Uterus (tissue), 4 donors: ENCODE measurements at places on chromosomes 6 and 20.

DNA sequence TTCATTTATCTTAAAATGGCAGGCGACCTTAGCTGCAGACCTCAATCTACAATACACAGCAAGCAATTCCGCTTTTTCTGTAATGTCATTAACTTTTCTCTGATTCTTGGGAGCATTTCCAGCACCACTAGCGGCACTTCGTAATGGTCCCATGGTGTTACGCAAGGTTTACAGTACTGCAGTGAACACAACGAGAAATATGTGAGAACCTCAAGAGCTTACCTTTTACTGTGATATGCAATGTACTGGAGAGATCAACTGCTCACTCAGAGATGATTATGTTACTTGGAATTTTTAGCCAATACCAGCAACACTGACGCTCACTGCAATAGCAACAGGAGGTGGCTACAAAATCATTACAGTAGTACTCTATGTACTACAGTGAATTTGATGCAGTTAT is 2.8 kb upstream of the CEP43 start:
- no peak for DNase-seq

DNA sequence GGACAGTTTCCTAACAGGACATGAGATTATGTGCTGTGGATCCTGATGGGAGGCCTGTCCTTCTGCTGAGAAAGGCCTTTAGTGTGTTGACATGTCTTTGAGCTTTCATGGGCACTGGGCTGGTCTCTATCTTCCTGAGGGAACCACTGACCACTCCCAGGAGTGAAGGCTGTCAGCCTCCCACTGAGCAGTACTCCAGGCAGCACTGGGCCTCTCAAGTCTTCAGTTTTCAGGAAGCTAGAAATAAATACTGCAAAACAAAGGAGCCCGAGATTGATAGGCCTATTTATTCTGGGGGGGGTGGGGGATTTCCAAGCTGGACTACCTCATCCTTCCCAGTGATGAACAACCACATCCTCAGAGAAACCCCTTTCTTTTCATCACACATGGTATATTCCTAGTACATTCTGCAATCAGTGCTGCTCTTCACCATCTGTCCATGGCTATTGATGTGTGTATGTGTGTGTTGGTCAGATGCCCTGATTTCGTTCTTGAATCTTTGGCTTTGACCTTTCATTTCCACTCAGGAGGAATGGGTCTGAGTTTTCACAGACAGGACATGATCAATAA is 180.9 kb upstream of the SPTLC3 start:
- no peak for DNase-seq

DNA sequence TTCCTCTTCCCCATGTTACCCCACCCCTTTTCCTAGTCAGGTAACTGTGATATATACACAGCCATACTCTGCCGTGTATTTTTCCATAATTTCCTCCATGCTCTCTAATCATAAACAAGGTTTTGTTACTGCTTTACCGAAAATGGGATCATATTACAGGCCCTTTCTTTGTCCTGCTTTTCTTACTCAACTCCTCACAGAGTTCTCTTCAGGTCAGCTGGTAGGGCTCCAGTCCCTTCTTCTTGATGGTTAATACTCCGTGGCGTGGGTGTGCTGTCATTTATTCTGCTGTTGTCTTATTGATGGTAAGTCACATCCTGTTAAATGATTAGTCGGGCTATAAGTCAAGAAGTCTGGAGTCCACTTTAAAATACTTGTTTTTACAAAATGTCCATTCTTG is 24.9 kb upstream of the PI16 start:
- DNase-seq, result no peak

DNA sequence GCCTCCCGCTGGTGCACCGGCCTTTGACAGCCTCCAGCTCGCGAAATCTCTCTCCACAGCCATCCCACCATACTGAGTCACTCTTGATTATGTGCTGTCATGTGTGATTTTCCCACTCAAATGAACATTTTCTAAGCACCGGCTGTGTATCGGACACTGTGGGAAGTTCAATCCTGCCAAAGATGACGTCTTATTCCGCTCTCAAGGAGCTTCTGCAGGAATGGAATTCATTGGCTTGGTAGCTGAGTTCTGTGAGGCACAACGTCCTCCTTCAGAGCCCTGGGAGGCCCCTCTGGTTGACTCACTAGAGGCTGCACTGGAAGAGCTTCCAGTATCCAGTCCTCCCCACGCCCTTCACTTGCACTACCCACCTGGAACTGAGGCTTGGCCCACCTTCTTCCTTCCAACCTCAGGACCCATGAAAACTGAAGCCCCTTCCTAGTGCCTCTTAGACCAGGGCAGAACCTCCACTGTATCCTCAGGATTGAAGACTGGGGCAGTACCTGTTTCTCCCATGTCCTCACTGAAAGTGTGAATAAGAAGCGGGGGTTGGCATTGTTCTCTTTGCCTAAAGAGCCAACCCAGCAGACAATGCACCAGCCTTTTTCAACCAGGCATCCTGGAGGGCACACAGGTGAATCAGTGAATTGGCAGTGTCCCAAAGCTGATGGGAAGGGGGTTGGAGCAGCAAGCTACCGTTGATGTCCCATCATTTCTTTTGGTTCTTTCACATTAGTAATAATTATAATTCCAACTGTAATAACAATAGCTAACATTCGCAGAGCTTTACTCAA is 1.7 kb downstream of the UNC5CL start:
- DNase-seq, result no peak
